ENCODE measurements at places on chromosomes 2 and 18. TPM values are rescaled to one million over a fixed set of nuclear protein-coding genes. Genes with fewer than 3 reads are reported as not detected.
A peak's percentile ranks its signal among the peaks of the same experiment; 100 is the strongest.

DNA sequence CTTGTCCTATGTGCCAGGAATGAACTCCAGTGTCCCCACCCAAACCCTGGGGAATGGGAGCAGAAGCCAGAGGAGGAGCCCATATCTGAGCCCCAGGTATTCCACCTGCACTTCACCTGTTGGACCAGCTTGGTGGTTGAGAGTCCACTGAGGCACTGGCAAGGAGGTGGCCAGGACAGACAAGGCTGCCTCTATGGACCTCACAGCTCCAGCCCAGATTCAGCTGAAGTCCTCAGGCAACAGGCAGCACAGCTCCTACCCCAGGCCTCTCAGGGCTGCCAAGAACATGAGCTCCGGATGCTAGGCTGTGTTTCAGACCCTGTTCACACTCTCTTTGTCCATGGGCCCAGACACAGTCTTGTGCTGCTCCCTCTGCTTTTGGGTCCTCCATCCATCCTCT lies 2.9 kb upstream of the IL1F10 start:
- no peak for ATAC-seq

GRCh38 chr2:174076975-174077374 lies 111.8 kb upstream of the SP3 start:
- ATAC-seq, result no peak

DNA sequence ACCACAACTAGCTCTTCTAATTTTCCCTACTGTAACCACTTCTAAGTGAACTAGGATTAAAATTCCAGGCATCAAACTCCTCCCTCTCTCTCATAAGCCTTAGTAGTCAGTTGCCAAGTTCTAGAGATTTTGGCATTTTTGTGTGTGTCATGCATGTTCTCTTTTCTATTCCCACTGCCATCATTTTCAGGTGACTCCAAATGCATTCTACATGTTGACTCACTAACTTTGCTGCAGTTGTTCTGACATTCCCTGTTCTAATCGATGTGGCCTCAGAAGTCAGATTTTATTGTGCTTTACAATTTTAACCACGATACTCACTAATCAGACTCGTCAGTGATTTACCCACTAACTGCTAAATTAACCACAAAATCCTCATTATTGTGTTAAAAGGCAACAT lies 13.3 kb downstream of the DSC1 start:
- ATAC-seq, result no peak

DNA sequence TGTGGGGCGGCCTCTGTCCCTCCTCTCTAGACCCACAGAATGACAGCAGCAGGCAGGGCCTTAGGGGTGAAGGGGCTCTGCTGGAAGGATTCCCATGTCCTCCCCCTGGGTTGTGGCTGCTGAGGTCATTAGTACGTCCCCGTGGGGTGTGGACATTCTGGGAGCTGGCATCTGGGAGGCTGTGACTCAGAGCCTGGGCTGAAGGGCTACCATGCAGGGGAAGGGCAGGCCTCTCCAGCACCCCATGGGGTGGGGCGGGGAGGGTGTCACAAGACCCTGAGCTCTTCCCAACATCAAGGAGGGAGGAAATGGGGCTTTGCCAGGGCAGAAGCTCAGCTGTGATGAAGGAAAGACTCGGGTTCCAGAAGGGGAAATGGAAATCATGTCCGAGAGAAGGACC lies 105.8 kb upstream of the SMAD2 start:
- ATAC-seq, result peak; percentile 47

GRCh38 chr2:182229297-182229696 lies 197.5 kb downstream of the PDE1A start:
- ATAC-seq, result no peak

DNA sequence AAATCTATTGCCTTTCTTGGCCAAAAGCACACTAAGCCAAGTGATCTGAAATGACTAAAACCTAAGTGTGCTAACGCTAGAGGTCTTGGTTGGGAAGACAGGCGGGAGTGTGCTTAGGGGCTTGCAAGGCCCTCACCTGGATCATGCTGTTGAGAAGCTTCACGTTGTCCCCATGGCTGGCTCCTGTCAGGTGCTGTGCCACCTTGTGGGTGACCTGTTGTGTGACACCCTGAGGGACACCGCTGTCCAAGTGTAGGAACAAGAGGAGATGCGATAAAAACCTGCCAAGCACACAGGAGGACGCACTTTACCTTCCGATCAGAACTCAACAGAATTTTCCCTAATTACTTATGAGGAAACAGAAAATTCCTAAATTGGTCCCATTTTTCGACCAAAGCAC lies 50.8 kb downstream of the EPG5 start:
- ATAC-seq, result no peak

DNA sequence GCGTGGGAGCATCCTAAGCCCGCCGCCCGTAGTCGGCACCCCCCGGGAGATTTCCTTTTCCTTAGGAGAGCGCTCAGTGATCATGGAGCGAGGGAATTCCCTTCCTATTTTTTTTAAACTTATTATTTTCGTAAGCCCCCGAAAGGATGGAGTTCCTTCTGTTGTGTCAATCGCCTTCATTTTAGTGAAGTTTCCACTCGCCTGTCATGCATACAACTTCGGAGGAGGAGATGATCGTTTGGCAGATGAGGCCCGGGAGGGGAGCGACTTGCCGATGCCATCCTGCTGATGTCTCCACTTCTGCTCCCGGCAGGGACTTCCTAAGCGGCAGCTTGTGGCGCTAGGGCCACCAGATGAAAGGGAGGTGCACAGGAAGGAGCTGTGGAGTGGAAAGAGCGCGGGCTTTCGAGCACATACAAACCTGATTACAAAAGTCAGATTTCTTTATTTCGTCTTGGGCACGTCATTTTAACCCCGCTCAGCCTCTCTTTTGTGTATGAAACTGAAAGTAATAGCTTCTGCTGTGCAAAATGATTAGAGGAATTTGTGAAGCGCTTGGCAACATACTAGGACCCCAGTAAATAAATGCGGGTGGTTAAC lies at the start of gene ADGRF3:
ADGRF3 (minus strand) TSS at position 336 of the 600 bp plus-strand sequence. CDS start 555 bp downstream, outside the sequence.
- no peak for ATAC-seq

DNA sequence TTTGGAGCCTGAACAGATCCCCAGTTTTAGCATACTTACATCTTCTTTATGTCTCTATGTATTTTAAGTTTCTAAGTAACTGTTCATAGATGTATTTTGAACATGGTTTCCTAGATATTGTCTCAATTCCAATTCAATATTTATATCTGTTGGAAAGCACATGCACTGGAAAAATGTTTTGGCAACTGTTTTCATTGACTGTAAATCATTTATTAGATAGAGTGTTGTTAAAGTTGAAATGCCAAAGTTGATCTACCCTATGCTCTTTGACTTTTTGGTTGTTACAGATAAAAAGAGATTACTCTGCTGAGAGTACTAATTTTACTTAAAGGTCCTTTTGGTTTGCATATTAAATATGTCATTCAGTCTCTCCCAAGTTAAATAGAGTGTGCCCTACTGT lies 345.0 kb upstream of the NRP2 start:
- no peak for ATAC-seq

DNA sequence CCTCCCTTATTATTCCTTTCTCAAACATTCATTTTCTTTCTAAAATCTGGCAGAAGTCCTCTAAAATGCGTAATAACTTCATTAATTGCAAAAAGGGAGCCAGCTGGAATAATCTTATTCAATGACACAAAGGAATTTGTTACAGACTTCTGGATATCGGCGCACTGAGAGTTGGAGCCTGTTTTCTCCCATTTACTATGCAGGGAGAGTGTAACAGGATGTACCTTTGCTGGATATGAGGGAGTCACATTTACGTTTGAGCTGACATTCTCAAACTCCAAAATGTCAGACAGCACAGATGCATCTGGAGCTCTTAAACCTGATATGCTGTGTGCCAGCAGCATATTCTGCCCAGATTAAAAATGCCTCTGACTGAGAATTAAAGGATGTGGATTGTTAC lies 275.3 kb downstream of the TMX3 start:
- no peak for ATAC-seq

DNA sequence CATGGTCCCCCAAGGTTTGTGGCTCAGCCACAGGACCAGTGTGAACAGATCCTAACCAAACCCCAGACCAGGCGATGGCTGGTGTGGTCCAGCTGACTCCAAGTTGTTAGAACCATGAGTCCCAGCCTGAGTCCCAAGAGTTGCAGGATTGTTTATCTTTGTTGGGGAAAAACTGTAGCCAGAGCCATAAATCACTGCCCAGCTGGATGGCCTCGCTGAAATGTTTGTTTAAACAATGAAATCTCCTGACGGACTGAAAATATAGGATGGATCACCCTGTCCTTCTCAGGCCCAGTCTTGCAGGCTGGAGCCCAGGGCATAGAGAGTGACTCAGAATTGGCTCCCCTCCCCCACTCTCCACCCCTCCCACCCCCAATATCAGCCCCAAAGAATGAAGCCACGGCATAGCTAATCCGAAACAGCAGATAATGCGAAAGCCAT lies 36.4 kb downstream of the PKDCC start:
- ATAC-seq, result peak; percentile 75

DNA sequence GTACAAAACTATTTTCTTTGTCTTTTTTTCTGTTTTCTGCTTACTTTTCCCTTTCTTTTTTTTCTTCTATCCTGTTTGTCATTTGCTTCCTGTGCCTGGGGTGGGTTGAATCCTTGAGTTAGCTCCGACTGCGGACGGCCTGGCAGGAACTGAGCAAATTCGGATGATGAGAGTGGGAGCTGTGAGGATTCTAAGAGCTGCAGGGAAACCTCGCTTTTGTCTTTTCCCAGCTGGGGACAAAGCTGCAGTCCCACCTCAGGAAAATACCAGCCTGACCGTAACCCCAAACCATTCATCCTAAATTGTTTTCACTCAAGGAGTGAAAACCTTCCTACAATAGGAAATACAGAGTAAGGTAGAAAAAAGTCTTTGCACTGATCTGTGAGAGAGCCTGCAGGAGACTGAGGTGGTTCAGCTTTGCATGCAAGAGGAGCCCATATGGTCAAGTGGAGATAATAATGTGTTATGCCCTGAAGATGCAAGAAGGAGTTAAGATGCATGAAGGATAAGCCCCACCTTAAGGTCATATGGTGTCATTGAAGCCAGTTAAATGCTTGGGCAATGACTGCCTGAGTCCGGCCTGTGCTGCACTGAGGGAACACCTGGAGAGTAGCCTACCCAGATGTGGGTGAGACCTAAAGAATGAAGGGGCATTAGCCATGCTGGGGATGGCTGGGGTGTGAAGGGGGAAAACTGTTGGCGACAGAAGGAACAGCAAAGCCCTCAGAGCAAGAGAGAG lies 31.7 kb upstream of the ARL4C start:
- no peak for ATAC-seq

DNA sequence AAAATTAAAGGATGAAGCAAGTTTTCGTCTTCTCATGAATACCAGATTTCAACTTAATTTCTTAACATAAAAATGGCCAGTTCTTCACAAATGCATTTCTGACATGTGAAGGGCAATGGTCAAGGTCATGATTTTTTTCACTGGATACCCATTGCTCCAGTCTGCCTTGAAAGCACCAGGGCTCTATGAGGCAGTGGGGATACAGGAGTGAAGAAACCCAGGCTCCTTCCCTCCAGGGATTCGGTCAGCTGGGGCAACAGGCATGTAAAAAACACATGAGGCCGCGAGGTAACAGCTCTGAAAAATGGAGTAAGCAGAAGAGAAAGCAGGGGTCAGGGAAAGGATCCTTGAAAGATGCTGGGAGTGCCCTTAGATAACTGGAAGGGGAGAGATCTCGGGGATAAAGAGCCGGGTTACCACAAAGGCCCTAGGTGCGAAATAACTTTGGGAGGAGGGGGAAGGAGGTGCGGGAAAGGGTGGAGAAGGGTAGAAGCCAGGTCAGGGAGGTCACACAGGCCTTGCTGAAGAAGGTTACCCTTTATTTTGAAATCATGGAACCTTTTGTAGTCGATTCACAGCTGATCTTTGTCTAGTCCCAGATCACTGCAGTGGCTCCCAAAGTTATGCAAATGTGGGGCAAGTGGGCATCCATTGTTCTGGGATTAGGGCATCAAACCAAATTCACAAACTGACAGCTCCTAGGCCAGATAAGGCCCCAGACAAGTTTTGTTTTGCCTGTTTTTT lies 5.2 kb upstream of the SPRED2 start:
- no peak for ATAC-seq

DNA sequence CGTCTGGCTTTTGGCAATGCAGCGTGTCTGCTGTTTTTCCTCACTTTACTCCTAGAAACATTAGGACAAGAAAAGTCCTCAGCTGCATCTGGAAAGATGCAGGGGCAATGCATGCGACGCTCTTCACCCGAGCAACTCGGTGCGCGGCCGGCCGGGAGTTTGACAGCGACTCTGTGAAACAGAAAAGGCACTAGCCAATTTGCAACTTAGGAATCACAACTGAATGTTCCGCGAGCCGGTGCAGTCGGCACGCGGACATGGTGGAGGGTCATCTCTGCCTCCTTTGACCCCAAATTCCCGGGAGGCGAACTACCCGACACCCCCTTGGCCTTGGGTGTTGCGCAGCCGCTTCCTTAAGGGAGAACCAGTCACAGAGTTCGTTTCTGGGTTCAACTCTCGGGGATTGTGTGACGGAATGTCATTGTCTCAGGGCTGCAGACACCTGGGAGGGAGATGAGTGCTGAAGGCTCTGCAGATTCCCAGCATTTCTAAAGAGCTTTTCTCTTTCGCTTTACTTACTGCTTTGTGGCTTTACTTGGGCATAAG lies 9.8 kb downstream of the NR4A2 start:
- ATAC-seq, result no peak

GRCh38 chr18:75652528-75652927 lies 225.0 kb upstream of the SMIM21 start:
- no peak for ATAC-seq

- no peak for ATAC-seq
These were observed 266.1 kb upstream of the KLHL29 start for GRCh38 chr2:23118894-23119293.

- ATAC-seq, result no peak
These were observed 71.3 kb downstream of the CTIF start for GRCh38 chr18:48609820-48610815.

- peak; percentile 84 for ATAC-seq
These were observed 169.2 kb upstream of the GLI2 start for GRCh38 chr2:120566331-120567035.

- no peak for ATAC-seq
These were observed 112.9 kb upstream of the GYPC start for GRCh38 chr2:126543081-126543480.

GRCh38 chr2:126646026-126646425 lies 9.9 kb upstream of the GYPC start:
- no peak for ATAC-seq

DNA sequence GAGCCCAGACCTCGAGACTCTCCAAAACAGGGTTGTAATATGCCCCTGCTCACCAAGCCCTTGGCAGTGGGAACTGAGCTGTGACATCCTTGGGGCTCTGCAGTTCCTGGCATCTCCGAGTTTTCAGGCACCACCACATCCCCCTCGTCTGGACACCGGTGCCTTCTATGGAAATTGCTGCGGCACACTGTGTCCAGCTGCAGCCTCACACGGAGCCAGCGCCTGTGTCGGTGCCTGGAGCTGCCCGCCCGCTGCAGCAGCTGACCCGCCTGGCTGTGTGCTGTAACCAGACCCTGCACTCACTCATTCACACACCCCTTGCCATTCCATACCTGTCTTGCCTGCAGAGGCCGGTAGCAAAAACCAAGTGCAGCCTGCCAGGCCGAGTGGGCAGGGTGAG lies 11.8 kb downstream of the IWS1 start:
- ATAC-seq, result peak; percentile 50

Gene FBXO41
- total RNA-seq, result 5.4 TPM

Gene HOXD8
- total RNA-seq, result 4.3 TPM

Gene ESCO1
- 22.1 TPM for total RNA-seq

Gene GALNT14
- not detected for total RNA-seq

Gene SCYGR7
- not detected for total RNA-seq

Gene AGXT
- total RNA-seq, result not detected

Gene GALR1
- 0.62 TPM for total RNA-seq

Gene ALKAL2
- total RNA-seq, result 0.89 TPM

Gene PJVK
- 3.8 TPM for total RNA-seq
